ENCODE measurements at places on chromosomes 12 and 14. TPM values are rescaled to one million over a fixed set of nuclear protein-coding genes. Genes with fewer than 3 reads are reported as not detected.

The ANHX gene
- total RNA-seq: not detected

The SYNDIG1L gene
- total RNA-seq: not detected

The TMEM30B gene
- 10.5 TPM for total RNA-seq

The NPFF gene
- not detected for total RNA-seq

The OTUB2 gene
- 1.1 TPM for total RNA-seq

The KRT3 gene
- total RNA-seq: not detected
